ENCODE measurements at places on chromosomes 1 and 21.
A peak's percentile ranks its signal among the peaks of the same experiment; 100 is the strongest.

DNA sequence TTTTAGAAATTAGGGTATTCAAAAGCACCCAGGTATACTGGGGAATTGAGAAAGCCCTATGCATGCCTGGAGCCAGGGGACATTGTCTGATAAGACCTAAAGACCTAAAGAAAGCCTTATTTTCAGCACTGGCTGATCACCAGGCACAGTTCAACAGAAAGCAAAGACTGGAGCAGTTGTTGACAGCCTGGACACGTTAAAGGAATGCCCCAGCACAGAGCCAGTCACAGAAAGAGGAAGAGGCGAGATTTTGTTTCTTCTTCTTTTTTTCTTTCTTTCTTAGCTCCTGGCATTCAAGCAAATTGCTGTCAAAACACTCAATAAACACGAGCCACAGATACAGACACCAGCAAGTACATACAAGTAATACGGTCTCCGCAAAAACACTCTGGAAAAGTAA lies 40.4 kb downstream of the RNF187 start:
- no peak for DNase-seq

GRCh38 chr1:75035536-75035935 lies 98.7 kb upstream of the LHX8 start:
- DNase-seq = no peak

DNA sequence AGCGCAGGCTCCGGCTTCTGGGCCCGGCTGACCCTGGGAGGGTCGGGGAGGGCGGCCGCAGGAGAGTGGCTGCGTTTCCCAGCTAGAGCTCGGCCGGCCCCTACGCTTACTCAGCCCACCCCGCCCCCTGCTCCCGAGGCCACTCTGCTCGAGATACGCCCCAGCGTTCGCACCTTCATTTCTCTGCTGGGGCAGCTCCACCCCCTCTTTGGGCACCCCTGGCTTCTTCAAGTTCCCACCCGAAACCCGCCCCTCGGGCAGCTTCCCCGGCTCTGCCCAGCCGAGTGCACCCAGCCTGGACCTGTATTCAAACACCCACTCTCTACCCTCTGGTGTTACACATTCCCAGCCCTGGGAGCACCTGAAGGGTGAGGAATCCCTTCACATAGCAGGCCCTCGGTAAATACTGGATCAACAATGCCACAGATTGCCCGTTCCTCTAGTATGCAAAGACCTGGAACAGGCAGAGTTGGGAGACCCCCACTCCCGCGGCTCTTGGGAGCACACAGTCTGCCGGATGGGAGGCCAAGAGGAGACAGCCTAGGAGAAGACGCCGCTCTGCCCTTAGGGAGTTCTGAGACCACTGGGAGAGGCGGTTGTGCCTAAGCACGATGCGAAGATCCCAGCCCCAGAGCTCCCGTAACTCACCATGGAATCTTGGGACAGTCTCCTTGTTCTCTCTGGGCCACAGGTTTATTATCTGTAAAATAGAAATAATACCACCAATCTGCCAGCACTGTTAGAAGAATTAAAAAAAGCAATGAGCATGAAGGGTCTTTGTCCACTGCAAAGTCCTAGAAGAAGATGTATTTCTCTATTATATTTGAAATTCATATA lies 566 bp upstream of the PAQR7 start:
- no peak for DNase-seq

DNA sequence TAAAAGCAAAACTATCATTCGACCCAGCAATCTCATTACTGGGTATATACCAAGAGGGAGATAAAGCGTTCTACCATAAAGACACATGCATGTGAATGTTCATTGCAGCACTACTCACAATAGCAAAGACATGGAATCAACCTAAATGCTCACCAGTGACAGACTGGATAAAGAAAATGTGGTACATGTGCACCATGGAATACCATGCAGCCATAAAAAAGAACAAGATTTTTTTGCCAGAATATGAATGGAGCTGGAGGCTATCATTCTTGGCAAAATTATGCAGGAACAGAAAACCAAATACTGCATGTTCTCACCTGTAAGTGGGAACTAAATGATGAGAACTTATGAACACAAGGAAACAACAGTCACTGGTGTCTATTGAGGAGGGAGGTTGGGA lies 79.7 kb downstream of the SLC16A1 start:
- no peak for DNase-seq

DNA sequence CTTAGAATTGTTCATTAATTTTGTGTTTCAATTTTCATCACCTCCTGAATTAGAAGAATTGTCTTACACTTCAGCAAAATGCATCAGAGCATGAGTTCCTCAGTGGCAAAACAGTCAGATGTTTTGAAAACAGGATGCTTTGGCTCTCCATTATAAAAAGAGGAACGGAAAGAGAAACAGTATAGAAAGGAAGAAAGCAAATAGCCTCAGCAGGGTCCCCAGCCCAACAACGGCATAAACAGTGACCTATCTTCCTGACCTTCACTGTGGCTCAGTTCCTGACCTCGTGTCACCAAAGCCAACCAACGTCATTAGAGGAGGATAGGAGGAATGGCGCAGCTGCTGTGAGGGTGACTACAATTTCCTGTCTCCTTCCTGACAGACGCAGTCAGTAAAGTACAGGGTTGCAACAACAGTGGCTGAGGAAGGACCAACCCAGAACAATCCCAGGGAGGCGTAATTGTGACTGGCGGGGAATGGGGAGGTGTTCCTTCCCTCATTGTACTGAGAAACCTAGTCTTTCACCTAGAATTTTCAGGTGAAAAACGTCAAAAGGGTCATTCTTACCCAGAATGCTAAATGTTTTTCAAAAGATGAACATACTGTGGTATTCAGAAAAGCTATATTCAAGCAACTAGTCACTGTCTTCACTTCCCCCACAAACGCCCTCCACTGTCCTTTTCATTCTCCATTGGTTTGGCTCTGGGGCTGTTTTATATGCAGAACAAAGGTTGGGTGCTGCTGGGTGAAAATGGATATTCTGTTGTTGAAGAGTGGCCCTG lies 197.9 kb upstream of the SGIP1 start:
- no peak for DNase-seq

GRCh38 chr1:57131701-57132394 lies 166.0 kb upstream of the C8B start:
- DNase-seq = no peak

DNA sequence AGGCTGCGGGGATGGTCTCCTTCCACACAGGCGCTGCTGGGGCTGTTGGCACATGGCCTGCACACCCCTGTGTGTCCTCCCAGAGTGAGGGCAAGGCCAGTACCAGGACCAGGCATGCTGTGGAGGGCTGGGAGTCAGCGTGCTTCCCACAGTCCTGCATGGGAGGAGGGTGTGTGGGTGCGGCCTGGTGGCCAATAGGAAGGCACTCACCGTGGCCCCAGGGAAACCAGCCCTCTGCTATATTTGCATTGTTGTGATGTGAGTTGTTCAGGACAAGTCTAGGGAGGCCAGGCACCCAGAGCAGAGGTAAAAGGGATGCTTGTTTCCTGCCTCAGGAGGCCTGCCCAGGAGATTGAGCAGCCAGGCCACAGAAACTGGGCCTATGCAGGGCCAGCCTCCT lies 59.5 kb downstream of the S100B start:
- DNase-seq = no peak

DNA sequence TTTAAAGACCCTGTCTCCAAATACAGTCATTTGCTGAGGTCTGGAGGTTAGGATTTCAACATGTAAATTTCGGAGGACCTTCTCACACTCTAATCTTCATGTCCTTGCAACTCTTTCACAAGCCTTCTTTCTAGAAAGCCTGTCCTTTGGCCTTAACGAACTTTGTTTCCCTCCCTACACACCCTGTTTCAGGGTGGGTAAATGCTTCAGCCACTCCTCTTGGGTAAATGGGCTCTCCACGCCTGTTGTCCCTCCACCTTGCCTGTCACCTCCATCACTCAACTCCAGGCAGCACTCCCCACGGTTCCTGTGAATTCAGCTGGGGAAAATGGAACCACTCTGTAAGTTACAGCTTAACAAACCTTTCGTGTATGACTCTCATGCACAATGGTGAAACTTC lies 84.0 kb upstream of the COG2 start:
- no peak for DNase-seq

DNA sequence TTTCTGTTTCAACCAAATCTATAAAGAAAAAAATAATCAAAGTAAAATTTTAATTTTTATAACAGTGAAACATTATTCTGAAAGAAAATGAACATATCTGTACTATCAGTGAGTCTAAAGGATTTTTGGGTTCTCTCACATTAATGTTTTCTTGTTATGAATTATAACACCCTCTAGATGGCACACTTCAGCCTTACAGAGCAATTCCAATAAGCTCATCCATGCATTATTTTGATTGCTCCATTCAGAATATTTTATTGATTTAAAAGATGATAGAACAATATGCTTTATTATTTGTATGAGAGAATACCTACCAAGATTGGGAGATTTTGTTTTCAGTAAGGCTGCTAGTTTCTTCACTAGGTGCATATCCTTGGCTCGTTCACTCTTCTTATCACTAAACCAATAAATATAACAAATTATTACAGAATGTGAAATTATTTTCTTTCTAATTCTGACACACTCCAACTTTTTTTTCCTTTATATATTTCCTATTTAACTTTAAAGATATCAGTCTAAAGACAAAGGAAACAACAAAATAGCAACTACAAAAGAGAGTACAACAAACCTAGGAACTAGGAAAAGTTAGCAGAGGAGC lies 82.4 kb downstream of the RAB3GAP2 start:
- DNase-seq = no peak

DNA sequence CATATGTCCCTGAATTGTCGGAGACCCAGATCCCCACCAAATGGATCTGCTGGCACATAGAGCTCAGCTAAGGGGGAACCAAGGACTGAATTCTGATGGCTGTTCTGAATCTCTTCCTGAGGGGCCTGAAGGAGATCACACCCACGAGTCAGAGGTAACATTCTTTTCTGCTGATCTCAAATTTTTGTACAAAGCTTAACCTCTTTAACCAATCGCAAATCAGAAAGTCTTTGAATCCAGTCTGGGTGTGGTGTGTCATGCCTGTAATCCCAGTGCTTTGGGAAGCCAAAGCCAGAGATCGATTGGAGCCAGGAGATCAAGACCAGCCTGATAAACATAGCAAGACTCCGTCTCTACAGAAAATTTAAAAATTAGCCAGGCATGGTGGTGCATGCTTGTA lies 62.8 kb upstream of the PRRC2C start:
- DNase-seq = no peak

DNA sequence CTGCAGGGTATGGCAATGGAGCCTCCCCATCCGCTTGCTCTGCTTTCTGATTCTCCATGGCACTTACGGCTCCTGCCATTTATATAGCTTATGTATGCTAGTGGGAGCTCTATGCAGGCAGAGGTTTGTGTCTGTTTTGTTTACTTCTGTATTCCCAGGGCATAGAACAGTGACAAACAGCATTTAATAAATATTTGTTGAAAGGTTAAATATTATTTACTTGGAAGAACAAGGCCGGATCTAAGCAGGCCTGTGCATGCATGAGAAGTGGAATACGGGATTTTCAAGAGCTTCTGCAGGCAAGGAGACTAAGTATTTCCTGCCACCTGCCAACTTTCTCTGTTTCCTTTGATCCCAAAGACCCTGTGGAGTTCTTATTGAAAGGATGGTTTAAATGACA lies 90.7 kb downstream of the XCL2 start:
- no peak for DNase-seq

- no peak for DNase-seq
Observed at GRCh38 chr1:19400192-19400611, 85.1 kb downstream of the CAPZB start.

DNA sequence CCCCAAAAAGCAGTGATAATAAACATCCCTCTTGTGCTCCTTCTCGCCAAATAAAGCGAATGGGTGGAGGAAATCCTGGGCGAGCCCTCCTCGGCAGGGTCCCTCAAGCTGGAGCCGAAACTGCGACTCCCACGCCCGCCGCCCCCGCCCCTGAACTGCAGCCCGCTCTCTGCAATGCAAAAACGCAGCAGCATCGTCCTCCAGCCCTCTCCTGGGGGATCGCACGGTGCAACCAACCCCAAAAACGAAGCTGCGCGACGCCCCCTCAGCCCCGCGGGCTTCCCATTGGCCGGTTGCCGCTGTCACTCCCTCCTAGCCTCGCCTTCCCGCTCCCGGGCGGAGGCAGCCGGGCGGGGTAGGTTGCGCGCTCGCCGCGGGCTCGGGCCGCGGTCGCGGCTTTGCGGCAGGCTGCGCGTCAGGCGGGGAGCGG lies at the start of gene TMCC2:
Gene TMCC2 (plus strand): TSS at position 363 of the 430 bp plus-strand sequence. CDS start 619 bp downstream, outside the sequence.
- DNase-seq = peak; percentile 94

DNA sequence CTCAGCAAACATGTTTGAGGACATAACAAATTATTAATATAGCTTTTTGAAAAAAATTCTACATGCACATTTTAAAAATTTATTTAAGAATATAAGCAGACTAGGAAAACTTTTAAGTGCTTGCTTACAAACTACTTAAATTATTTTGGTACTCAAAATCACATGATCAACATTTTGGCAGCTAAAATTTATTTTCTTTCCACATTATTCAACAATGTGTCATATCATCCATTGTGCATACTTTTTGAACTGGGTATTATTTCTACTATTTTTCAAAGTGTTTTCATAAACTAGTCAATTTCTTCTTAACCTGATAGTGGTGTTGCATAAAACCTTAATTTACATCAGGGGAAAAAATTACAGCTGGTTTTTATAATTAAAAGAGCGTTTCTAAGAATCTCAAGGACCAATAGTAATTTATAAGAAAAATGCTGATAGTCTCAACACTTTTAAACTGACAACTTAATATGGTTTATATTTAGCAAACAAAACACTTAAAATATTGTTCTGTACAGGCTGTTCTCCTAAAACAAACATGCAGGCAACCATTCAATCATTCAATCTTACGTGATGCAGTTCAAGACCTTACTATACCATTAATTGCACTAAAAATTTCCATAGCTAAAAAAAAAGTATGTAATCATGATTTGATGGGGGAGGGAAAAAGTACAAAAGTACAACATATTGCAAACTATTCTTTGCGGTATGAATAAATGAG lies 105.0 kb downstream of the GPATCH2 start:
- DNase-seq = no peak

GRCh38 chr1:28719332-28719619 lies 17.5 kb upstream of the YTHDF2 start:
- no peak for DNase-seq

GRCh38 chr21:46137908-46138307 lies 17.5 kb downstream of the FTCD start:
- no peak for DNase-seq

DNA sequence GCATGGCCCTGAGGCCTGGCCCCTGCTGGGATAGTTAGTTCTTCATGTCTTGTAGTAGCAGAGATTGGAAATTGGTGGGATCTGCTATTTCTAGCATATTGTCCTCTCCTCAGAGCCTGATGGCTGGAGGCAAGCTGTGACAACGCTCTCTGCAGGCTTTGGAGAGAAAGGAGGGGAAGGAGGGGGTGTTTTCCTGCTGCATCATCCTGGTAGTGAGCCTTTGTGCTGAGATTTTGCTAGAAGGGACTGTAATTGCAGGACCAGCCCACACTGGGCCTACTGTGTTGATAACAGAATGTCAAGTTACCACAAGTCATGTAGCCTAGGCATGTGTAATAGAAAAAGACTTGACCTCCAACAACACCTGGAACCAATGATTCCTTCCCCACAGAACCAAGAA lies 351.0 kb downstream of the SIPA1L2 start:
- DNase-seq = no peak

GRCh38 chr1:238674316-238674715 lies 712.1 kb upstream of the CHRM3 start:
- DNase-seq = no peak

All from HAP-1 (cell line).